ENCODE measurements at places on chromosomes 16 and 17.

- no peak for DNase-seq
Observed at GRCh38 chr17:4902540-4902939, 358 bp downstream of the CHRNE start.

DNA sequence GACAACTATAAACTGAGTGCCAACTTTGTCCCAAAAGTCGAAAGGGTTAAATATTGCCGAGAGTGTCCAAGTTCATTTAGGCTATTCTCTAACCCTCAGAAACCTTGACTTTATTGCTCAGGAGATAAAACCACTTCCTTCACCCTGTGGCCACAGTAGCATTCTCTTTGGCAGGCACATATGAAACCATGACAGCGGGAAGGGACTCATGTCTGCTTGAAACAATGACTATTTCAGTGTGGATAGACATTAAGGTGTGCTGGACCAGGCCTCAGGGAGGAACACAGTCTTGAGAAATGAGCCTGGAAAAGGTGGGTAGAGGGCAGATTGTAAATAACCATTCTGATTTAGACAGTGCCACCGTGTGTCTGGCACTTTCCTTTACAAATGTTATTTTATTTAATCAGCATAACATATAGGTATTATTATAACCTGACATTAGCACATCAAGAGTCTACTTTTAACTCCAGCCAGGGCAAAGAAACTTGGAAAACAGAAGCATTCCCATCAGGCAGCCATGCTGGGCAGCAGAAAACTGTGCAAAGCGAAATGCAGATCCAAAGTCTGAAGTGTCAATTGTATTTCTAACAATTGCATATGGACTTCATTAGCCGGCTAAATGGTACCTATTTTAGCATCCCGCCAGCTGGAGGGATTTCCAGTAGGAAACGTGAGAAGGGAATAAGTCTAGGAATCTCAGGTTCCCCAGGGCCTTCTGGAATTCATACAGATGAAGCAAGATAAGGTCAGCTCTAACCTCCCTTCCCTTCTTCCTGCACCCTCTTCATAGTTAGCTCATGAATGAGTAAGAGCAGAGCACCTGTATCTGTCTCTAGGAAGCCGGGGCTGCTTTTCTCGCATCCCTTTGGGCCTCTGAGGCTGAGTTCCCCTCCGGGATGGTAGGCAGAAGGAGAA is 212.8 kb upstream of the ELAC2 start:
- DNase-seq, result no peak

GRCh38 chr17:2862197-2862596 is 66.0 kb downstream of the RAP1GAP2 start:
- no peak for DNase-seq

DNA sequence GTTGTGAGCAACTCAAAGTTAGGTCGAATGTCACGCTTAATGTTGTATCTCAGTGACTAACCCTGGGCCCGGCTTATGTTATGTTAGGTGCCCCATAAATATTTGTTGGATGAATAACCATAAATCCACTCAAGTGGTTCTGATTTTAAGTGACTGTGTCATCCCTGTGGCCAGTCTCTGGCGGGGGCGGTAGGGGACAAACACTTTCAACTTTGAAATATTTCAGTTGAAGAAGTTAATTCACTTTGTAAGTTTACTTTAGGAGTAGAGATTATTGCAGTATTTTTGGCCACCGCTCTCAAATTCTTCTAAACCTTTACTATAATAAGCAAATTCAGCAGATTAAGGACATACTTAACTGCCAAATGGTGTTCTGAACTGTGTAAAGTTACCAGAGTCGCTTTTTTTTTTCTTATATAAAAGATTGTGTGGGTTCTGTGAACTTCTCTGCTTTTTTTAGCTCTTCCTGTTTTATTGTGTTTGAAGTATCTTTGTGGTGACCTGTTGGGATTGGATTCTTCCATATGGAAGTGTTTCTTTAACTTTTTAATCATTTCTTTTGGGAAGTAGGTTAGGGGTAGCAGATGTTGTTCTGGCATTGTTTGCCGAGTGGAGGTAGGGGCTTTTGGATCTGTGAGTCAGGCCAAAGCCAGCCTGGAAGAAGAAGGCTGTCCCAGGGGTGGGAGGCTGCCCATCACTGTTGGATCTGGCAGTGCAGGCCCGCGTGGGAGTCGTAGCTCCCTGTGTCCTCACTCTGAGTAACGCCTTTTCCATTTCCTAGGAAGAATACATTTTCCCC is 61.4 kb upstream of the TBX2 start:
- DNase-seq, result no peak

- no peak for DNase-seq
Observed at GRCh38 chr16:23868136-23868535, 32.4 kb downstream of the PRKCB start.

DNA sequence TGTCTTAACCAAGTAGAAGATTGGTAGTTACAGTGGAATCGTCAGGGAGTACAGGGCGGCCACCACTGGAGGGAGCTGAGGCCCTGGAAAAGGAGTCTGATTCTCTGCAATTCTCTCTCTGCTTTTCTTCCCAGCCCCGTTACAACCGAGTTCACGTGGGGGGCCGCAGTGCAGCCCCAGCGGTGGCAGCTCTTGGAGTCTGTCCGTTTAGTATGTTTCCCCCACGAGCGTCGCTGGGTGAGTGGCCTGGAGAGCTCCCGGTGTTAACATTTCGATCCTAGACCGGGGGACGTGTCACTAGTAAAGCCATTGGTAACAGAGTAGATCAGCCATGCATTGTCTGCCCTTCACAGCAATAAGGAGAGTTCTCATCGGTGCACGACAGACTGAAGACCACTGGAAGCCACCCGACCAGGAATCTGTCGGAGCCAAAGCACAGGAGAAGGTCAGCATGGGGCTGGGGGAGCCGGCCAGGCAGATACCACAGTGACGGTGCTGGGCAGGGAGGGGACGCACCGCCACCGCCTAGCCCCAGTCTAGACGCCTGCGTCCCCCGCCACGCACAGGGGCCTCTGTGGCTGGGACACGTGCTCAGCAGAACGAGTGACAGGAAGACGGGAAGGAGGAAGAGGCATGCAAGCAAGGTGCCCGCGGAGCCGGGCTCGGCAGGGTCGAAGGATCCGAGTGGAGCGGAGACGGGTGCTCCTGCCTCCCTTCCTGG is 15.7 kb downstream of the SLC16A3 start:
- DNase-seq, result no peak

- no peak for DNase-seq
Observed at GRCh38 chr17:52947418-52947817, 788.9 kb upstream of the CA10 start.

- DNase-seq, result no peak
Observed at GRCh38 chr17:78643326-78643725, 66.1 kb upstream of the DNAH17 start.

GRCh38 chr17:34709158-34709754 is 129.9 kb downstream of the TMEM132E start:
- DNase-seq, result no peak

DNA sequence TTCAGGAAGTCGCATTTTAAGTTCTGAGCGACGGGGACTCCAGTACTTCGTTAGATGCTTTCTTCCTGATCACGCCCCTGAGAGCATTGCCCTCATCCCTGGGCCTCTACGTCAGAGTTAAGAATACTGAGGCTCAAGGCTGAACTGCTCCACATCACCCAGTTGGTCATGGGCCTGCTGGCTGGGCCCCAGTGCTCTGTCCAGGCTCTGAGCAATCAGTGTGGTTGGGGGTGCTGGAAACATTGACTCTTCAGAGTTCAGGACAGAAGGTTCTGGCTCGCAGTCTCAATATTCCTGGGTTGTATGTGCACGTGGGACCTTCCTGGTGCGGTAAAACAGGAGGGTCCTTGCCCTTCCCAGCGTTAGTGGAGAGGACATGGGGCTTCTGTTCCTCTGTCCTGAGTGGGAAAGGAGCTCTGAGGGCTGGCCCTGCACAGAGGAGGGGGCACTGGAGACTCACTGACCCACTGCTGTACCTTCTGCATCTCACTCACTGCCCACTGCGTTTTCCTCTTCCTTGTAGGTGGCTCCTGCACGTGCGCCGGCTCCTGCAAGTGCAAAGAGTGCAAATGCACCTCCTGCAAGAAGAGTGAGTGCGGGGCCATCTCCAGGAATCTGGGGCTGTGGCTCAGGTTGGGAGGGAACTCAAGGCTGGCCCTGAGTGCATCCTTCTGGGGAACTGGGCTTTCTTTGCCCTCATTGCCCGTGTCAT is 518 bp downstream of the MT1E start:
- no peak for DNase-seq

- DNase-seq, result no peak
Observed at GRCh38 chr16:47561286-47561685, 100.2 kb downstream of the PHKB start.

GRCh38 chr17:68033636-68034451 is 1.7 kb upstream of the KPNA2 start:
- no peak for DNase-seq

DNA sequence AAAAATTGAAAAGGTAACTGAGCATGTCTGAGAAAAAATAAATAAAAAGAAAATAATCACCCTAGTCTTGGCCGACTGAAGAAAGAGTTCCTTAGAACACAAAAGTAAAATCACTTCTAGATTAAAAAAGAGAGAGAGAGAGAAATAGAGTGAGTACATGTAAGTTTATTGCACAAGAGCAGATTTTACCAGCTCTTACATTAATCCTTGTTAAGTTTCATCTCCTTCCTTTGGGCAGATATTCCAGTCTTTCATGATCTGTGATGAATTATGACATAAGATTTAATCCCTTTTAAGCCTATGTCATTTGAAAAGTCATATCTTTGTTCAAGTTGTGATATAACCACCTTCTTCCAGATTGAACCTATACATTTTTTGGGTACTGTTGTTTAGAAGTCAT is 54.8 kb downstream of the NFAT5 start:
- DNase-seq, result no peak

DNA sequence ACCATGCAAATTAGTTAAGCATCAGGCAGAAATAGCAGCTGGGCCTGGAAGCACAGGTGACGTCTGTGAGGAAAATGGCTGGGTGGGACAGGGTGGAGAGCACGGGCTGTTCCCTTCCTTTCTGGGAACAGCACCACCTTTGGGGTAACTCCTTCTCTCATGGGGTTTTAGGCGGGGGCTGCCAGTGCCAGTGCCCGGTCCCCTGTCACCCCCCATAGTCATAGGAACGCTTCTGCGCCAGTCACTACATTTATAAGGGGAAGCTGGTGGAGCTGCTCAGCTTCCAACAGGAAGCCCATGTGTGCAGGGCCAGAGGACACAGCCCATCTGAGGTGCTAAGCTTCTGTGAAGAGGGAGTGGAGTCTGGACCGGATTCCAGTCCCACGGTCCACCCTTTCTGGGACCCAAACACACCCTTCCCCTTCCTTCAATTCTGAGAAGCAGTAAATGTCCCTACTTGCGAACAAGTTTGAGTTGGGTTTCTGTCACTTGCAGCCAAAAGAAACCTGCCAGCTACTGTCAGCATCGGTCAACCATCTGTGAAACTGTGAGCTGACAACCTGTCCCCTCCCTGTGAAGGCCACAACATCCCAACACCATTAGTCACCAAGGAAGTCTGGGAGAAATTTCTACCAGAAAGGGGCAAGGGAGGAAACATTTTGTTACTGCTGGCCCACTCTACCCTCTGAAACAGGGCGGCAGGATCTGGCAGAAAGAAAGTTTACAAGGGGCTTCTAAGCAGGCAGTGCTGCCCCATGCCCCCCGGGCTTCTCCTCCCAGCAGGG is 86.0 kb upstream of the AMZ2 start:
- no peak for DNase-seq

GRCh38 chr16:2698103-2698870 is 16.0 kb downstream of the KCTD5 start:
- no peak for DNase-seq

- peak; percentile 86 for DNase-seq
Observed at GRCh38 chr17:5237541-5238016, 2.9 kb upstream of the SCIMP start.

- no peak for DNase-seq
Observed at GRCh38 chr16:89900885-89901284, 17.8 kb upstream of the MC1R start.

DNA sequence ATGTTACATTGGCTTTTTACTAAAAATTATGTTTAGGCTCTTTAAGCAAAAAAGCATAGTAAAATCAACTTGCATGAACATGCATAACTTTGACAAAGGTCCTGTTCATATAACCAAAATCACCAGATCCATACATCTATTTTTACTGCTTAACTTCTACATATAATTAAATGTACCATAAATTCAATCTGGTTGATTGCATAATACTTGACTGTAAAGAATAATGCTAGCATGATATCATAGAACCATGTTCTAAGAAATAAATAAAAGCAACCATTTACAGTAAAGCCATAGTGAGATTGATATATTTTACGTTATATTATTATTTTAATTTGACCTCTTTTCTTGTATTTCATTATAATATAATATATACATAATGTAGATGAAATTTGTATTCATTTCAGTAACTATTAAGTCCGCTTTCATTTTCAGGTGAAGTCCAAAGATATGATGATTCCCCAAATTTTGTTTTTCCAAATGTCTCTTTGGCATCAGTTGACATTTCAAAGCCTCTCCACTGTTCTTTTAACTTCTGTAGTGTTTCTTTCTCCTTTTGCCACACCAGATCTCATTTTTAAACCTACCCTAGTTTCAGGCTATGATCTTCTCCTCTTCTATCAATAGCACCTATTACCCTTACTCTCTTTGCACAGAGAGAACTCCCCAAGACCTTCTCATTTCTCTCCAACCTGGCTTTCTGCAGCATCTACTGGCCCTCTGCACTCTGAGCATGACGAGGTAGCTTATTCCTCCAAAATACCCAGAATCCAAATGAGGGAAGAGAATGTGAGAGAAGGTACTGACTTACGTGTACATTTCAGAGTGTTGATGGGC is 1.8 kb downstream of the APOH start:
- no peak for DNase-seq

DNA sequence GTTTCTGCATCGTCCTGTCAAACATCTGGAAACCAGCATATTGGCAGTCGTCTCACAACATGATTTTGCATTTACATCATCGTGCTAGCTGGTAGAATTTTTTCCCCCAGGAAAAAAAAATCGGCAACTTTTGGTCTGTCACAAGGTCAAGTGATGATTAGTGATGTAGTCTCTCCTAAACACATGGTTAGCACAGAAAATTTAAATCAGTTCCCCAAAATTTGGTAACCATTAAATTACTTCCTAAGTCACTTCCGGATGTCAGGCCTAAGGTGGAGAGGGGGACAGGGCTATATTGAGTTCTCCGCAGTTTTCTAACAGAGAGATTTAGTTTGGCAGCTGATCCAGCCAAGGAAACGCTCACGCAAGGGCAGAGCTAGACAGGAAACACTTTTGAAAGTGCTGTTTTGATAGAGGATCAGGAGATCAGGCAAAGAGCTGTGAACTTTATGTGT is 271.0 kb upstream of the TBX2 start:
- no peak for DNase-seq

GRCh38 chr17:82449883-82450356 is 632 bp downstream of the CYBC1 start:
- no peak for DNase-seq

GRCh38 chr16:85983606-85984230 is 84.8 kb downstream of the IRF8 start:
- DNase-seq, result no peak

All from H1 (cell line).